ENCODE measurements at places on chromosomes 3 and 15.

DNA sequence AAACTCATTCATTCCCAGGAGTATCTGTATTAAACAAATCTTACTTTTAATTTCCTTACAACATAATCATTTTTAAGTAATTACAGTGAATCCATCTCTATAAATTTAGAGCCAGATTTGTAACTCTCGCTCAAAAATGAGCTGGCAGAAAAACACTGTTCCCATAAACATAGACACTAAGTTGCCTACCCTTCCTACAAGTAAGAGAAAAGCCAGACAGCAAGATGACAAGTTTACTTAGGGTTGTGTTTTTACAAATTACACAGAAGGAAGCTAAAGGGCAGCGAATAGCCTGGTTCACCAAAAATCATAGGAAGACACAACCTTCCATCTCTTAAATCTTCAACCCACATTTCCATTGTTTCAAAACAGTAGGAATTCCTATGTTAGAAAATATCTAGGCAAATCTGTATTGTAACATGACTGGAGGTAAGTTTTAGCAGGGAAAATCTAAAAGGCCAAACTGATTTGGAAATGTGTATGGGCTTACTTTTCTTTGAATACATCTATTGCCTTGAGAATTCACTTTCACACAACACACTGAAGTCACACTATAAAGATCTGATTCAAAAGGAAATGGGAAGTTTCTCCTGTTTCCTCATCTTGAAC is 21.7 kb downstream of the HERC1 start:
- no peak for DNase-seq

DNA sequence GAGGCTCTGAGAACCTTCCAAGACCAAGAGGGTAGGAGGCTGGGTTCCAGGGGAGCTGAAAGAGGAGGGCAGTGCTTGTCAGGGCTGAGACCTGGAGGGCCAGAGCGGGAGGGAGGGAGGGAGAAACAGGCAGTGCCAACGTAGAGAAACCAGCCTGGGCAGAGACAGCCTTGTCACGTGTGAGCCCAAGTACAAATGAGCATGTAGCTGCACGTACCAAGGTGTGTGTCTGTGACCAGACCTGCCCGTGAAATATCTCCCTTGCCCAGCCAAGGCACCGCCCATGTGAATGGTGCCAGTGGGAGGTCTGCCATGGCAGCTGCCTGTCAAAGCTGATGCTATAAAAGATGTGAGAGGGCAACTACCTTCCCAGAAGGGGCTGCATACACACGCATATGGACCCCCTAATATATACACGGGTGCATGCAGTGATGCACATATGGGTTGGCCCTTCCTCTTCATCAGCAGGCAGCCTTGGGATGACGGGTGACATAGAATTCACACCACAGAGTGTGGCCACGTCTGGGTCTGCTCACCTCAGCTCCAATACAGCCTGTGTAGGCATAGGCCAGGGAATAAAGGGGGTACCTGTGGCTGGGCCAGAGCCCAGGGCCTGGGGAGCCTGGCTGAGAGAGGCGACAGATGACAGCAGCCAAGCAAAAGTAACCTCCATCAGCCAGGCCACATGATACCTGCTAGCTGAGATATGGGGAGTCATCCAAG is 7.8 kb upstream of the CTDSPL start:
- DNase-seq, result no peak

DNA sequence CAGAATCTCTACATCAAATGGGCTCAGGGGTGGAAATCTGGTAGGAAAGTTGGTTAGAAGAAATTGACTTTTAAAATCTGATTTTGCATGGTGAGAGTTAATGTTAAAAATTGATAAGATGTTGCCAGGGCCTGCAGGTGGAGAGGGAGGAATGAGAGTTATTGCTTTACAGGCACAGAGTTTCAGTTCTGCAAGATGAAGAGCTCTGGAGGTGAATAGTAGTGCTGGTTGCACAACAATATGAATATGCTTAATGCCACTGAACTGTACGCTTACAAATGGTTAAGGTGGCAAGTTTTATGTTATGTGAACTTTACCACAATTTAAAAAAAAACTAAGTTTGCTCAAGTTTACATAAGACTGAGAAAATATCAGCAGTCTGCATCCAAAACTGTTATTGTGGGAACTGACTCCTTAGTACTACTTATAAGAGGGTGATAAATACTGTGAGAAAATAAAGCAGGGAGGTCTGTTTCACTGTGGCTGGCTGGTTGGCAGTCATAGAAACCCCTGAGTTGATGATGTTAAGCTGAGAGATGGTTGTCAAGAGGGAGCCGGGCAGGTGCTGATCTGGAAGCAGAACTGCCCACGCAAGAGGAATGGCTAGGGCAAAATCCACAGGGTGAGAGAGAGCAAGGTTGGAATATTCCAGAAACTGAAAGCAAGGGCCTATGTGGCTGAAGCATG is 144.9 kb downstream of the EDEM1 start:
- DNase-seq, result no peak

- peak; percentile 97 for DNase-seq
These were observed 177.5 kb downstream of the RORA start for GRCh38 chr15:61051569-61052031.

DNA sequence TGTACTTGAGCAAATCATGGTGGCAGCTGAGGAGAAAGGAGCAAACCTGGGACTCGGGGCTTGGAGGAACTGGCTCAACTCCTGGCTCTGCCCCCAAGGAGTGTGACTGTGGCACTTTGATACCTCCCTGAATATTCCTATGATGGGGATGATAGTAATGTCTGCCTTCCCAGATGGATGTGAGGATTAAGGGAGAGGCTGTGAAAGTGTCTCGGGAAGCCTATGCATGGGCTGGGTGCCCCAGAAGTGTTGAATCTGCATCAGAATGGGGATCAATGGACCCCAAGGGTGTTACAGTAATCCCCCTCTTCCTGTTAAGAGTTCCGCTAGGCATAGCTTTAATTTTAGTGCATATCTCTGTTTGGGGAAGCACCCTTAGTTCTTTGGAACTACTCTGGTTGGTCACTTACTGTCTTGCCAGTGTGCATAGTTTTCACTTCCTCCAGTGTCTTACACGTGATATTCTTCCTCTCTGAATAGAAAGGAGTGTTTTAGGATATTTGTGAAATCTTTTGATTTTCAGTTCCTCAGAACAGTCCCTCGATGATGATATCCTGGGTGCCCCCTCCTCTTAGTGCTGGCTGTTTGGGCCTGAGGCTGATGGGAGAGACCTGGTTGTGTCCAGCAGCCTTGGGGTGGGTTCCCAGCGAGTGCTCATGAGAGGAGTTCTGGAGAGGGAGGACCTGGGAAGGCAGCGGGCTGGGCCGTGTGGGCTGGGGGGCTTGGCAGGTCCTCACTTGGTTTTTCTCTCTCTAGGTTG is 97.5 kb downstream of the CHDH start:
- DNase-seq, result no peak

DNA sequence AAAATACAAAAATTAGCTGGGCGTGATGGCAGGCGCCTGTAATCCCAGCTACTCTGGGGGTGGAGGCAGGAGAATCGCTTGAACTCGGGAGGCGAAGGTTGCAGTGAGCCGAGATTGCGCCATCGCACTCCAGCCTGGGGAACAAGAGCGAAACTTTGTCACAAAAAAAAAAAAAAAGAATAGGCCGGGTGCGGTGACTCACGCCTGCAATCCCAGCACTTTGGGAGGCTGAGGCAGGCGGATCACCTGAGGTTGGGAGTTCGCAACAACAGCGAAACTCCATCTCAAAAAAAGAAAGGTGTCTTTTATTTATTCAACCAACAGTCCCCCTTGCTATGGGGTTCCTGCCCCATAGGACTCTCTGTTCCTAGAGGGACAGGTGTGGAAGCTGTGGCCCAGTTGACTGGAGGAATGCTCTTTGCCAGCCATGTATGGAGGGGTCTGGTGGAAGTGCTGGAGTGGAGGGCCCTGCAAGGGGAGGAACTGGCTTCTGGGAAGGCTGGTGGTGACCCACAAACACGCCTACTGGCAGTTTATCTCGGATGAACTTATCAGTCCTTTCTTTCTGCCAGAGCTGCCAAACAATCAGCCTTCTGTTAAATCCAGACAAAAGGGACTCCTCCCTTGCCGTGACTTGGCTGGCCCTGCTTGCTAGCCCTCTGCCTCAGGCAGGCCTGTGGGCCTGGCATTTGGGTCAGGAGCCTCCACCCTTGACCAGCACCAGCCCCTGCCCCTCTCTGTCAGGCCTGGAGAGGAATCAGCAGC is 4.6 kb upstream of the DAG1 start:
- DNase-seq, result no peak

DNA sequence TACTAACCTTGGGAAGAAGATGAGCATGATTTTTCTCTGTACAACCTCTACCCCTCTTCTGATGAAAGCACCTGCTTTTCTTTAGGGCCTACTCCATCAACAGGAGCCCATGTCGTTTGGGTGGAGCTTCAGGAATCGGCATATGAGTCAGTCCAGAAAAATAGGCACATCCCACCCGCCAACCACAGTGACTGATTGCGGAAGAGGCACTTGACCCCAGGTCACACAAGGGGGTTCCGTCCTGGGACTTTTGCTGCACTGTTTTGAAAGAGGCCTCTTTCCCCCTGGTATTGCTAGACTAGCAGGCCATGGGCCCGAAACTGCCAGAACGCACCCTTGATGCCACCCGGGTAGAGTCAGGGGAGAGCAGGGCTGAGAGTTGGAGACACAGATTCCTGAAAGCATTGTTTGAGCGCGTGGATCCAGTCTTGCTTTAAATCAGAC is 19.3 kb upstream of the NRROS start:
- DNase-seq, result no peak

DNA sequence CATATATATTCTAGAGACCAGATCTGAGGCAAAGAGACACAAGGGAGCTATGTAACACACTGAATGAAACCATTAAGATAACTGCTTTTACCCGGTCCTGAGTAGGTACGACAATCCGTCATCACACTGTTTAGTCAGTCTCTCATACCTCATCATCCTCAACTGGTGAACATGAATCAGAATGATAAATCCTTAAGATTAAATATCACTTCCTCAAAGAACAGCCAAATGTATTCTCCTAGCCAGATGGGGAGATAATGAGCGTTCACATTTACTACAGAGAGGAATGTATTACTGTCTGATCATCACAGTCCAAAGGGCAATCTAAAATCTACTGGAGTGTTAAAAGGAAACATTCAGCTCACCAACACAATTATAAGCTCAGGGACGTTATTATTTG is 319.4 kb upstream of the STAC start:
- DNase-seq, result no peak

DNA sequence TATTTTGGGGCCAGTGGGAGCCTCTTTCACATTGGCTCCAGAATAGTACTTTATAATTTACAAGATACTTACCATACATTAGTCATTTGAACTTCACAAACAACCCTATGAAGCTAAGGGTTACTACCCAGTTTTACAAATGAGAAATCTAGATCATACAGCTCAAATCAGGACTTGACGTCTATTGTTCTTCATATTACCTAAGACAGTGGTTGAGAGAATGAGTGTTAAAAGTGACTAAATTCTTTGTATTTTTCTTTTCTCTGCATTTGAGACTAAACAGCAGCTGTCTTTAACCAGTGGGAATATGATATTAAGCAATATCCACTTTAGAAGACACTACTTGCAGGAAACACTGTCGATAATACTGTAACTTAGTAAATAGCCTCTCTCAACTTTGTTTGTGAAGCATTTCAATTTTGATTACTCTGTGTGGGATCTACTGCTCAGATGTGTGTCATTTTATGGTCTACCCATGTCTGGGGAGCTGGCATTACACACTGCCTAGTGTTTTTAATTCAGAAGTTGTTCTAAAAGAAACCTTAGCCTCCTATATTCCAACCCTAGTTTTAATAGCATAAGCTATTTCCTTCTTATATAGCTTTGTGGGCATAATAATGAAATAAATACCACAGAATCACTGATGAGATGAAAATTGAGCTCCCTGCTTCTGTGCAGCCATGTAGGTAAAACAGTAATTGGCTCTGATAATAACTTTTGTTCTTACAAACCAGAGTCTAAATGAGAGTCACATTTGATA is 45.9 kb downstream of the IQCH start:
- no peak for DNase-seq

GRCh38 chr3:98541695-98542094 is 9.9 kb downstream of the GPR15 start:
- DNase-seq, result no peak

- no peak for DNase-seq
These were observed 82.2 kb downstream of the RBMS3 start for GRCh38 chr3:29363110-29363509.

DNA sequence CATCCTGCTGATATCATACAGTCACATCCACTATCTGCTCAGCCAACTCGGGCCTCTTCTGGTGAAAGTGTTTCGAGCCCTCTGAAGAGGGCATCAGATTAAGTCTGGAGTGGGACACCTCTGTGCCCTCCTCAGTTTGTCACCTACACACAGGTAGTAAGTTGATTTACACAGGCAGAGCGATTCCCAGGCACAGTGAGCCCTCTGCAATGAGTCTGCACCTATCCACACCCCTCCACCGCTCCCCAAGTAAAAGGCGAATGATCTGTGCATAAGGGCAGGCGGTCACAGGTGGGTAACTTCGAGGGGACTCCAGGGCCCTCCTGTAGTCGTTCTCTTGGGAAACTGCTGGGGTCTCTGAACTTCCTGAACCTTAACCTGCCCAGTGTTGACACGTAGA is 152.0 kb downstream of the ATP10A start:
- no peak for DNase-seq

- DNase-seq, result peak; percentile 89
These were observed 1.2 kb upstream of the ITIH4 start for GRCh38 chr3:52831500-52832301.

- DNase-seq, result no peak
These were observed 218.0 kb downstream of the XXYLT1 start for GRCh38 chr3:195052939-195053338.

Measured in fibroblast of skin of back (primary cell).